ENCODE measurements at places on chromosomes 3 and 15. TPM values are rescaled to one million over a fixed set of nuclear protein-coding genes. Genes with fewer than 3 reads are reported as not detected.

GRCh38 chr15:88791637-88792036 is 11.6 kb upstream of the ACAN start:
- DNase-seq: no peak

The CCDC191 gene
- total RNA-seq: 1.9 TPM

DNA sequence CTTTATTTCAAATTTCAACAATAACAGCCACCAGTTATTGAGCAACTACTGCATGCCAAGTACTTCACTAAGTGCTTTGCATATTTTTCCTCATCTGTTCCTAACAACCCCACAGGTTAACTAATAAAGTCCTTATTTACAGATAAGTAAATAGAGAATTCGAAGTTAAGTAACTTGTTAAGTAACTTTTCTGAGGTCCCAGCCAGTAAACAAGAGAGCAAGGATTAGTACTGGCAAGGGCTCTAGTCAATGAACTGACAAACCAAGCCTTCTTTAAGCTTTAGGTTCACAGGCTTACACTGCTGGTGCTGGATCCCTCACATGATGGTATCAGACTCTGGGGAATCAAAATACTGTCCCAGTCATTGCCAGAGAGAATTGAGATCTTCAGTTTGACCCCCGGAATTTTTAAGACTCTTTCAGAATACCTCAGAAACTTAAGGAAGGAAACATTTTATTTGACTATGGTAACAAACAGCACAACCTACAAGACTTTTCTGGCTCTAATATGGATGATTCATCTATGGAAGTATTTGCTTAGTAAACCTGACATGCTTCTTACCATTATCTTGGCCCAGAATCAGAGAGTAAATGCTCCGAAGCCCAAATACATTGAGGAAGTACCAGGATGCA is 16.5 kb downstream of the EMC3 start:
- DNase-seq: peak; percentile 63

DNA sequence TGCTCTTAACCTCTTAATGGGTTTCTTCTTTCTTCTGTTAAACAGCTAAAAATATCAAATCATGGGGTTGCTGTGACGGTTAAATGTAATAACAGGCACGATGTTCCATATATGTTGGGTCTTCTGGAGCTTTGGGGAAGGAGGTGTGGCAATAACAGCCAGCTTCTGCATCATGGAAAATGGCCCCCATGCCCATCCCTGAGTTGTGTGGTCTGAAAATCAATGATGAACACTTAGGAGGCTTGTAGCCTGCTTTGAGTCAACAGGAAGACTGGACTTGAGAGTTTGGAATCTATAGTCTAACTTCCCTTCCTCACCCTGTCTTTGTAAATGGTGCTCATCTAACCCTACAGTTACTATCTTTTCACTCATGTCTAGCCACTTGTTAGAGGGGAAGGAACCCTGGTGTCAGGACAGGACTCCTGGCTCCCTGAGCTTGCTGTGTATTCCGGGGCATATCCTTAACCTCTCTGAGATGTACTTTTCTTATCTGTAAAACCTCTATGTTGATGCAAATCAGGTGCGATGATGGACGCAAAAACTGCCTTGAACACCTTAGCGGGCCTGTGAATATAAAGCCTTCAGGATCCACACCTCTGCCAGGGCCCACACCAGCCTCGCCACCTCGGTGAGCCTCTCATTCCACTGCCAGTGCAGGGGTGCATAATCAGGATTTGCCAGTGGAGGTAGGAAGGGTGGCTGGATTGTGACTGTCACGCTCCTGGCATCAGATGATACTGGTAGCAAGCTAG is 27.5 kb downstream of the SMAD3 start:
- no peak for DNase-seq

All from fibroblast of villous mesenchyme (primary cell).